ENCODE measurements at places on chromosomes 6 and 20. TPM values are rescaled to one million over a fixed set of nuclear protein-coding genes. Genes with fewer than 3 reads are reported as not detected.

- no peak for DNase-seq
Observed at GRCh38 chr6:142235272-142235671, 66.5 kb upstream of the ADGRG6 start.

The RRBP1 gene
- polyA plus RNA-seq = 164 TPM

DNA sequence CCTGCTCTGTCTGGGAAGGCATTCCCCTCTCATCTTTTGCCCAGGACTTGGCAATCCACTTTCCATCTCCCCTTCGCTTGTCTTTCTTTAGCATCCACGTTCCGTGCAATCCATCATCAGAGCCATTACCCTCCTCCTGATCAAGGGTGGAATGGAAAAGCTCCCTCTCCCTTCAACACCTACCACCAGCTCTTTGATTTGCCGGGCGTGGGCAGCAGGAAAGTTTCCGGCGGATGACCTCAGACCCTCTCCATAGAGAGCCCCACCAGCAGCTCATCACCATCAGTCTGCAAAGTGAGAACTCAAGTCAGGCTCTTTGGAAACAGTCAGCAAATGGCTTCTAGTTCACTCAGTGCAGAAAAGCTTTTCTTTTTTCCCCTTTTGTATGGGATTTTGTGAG, 76.2 kb downstream of the TSHZ2 start:
- no peak for DNase-seq

The KHDC1 gene
- polyA plus RNA-seq = not detected

- DNase-seq = no peak
Observed at GRCh38 chr6:8857160-8857559, 421.8 kb upstream of the SLC35B3 start.

- no peak for DNase-seq
Observed at GRCh38 chr6:87333591-87334181, 4.6 kb upstream of the GJB7 start.

DNA sequence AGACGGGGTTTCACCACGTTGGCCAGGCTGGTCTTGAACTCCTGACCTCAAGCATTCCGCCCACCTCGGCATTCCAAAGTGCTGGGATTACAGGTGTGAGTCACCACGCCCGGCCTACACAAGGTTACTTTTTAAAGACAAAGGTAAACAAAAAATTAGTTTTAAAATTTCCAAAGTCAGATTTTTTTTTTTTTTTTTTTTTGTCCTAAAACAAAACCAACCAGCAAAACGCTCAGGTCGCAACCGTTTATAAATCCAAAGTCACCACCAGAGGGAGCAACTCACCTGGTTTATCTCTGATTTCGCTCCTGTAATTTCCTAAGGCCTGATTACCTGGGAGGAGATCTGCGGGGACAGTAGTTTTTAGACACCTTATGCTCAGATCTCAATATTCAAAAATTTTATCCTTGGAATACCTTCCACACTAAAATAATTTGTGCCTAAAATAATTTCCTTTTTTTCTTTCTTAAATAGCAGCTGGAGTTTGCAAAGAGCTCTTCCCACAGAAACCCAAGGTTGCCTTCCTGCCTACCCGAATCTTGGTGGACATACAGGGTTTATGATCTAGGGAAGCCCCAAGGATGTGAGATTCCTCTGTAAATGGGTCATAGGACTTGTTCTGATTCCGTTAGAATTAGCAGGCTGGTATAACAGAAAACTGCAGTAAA, 19.8 kb upstream of the TREM1 start:
- DNase-seq = peak; percentile 65

- DNase-seq = no peak
Observed at GRCh38 chr6:26230351-26230750, 134.6 kb upstream of the BTN3A2 start.

GRCh38 chr6:63635215-63635587, 401 bp upstream of the PHF3 start:
- DNase-seq = no peak

The GNAS-AS1 gene
- polyA plus RNA-seq = 0.38 TPM

GRCh38 chr6:124822204-124822613, 140.0 kb upstream of the RNF217 start:
- DNase-seq = no peak

- no peak for DNase-seq
Observed at GRCh38 chr20:24764027-24764793, 184.9 kb upstream of the CST7 start.

DNA sequence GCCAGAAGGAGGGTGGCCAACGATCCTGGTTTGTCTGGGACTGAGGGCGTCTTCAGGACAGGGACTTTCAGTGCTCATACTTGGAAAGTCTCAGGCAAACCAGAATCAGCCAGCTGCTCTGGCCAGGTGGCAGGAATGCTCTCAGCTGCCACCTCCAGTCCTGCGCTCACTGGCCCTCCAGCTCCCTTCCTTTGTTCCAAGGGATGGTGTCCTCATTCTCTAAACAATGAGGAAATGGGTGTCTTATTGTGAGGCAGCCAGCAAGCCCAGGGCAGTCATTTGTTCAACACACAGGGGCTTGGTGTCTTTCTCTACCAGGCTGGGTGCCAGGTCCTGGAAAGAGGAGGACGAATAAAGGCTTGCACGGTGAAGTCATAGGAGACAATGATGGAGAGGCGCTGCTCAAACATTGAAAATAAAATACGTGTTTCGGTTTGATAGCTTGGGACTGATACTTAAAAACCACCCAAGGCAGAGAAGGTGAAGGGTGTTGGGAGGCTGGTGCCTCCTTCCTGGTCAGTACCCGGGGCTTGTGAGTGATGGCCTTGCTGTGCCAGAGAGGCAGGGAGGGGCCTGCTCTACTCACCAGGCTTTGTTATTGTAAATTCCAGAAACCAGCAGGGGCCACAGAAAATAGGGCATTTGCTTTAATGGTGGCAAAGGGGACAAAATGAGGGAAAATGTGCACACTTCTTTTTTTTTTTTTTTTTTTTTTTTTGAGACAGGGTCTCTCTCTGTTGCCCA, 11.3 kb upstream of the TMEM181 start:
- no peak for DNase-seq

The CDH26 gene
- polyA plus RNA-seq = 1.1 TPM

The BMP7 gene
- 3.4 TPM for polyA plus RNA-seq

- no peak for DNase-seq
Observed at GRCh38 chr6:16947375-16948015, 154.4 kb upstream of the STMND1 start.

The ADGRB3 gene
- not detected for polyA plus RNA-seq

The CCN6 gene
- polyA plus RNA-seq = not detected

DNA sequence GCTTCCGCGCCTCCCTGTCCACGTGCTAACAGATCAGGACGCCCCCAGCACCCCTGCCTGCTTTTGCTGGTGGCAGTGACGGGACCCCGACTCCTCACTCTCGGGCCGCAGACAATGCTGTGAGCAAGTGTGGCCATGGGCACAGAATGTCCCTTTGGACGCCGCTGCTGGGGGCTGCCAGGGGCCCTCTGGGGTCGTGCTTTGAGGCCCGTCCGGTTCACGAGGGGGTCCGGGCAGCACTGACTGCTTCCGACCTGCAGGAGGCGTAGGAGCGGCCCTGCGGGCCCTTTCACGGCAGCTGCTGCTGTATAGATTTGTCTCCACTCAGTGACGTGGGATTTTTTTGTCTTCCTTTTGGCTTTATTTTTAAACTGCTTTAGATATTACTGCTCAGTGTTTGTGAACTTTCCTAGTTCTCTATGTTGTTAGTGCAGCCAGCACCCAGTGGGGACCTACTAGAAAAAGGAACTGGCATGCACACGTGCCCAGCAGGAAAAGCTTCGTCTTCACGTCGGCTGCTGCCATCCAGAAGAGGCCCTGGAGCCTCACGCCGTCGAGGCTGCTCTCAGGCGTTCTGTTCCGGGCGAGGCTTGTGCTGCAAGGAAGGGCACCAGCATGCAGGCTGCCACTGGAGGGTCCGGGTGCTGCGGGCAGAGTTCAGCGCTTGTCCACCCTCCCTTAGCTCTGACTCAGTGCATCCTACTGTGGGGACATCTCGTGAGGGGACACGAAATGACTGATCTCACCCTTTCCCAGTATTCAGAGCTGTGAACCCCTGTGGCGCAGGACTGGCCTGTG, 21.7 kb downstream of the UCKL1 start:
- no peak for DNase-seq

DNA sequence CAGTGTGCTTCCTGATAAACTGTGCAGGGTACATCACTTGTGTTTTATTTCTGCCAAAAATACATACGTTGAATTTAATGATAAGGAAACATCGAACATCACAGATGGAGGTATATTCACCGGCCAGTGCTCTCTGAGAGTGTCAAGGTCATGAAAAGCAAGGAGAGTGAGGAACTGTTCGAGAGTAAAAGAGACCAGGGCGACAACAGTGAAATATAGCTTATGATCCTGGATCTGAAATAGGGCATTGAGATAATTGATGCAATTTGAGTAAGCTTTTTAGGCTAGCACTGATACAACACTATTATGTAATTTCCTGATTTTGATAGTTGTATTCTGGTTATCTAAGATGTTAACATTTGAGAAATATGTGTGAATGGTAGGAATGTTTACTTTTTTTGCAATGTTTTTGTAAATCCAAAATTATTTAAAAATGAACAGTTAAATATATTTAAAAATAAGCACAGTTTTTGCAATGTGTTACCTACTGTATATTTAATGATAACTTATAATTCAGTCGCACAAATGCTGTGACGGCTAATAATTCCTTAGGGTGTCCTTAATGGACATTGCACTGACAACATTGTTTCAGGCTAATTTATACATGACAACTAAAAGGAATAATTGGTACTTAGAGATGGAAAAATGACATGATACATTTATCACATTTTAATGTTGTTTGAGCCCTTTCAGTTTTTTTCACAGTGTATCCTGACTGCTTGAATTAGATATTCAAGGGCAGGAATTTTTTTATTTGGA, 9.9 kb downstream of the RAB32 start:
- DNase-seq = no peak

The F13A1 gene
- polyA plus RNA-seq = 5.9 TPM

DNA sequence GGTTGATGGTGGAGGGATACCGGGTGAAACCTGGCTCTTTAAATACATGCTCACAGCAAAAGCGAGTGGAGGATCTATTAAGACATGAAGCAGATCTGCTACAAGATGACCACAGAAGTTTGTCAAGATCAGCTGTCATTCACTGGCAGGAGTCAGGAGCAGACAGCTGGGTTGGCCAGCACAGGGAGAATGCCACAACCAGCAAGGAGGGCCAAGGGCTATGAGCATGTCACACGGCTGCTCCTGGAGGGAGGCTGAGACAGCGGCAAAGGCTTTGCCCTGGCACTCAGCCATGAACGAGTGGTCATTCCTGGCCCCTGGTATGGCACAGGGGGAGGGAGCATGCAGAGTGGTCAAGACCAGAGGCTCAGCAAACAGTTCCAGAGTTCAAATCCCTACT, 77.6 kb downstream of the POPDC3 start:
- DNase-seq = no peak

DNA sequence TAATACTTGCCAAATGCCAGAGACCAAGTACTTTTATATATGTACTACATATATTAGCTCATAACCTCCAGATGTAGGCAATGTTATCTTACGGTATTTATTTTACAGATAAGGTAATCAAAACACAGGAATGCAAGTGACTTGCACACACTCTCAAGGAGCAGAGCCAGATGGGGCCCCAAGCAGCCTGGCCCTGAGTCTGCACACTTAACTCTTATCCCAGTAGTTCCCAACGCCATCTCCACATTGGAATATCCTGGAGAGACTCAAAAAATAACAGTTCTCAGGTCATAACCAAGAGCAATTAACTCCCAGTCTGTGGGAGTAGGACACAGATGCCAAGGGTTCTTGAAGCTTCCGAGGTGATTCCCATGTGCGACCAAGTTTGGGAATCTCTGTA, 398.7 kb downstream of the PHF3 start:
- DNase-seq = no peak

DNA sequence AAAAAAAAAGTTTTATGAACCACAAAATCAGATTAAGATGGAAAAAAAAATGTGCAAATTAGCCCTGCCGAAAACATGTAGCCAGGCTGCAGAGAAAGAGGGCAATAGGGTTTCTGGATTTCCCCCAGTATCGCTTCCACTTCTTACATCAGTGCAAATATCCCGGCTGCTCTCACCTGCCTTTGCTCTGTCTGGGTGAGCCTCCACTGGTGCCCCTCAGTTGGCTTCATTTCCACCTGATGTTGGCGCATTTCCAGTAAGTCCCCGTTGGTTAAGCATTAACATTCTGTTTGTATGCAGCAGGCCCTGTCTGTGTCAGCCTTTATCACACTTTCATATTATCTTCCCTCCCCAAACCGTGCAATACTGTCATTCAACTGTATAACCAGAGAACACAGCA, 215.1 kb downstream of the CBLN4 start:
- no peak for DNase-seq

DNA sequence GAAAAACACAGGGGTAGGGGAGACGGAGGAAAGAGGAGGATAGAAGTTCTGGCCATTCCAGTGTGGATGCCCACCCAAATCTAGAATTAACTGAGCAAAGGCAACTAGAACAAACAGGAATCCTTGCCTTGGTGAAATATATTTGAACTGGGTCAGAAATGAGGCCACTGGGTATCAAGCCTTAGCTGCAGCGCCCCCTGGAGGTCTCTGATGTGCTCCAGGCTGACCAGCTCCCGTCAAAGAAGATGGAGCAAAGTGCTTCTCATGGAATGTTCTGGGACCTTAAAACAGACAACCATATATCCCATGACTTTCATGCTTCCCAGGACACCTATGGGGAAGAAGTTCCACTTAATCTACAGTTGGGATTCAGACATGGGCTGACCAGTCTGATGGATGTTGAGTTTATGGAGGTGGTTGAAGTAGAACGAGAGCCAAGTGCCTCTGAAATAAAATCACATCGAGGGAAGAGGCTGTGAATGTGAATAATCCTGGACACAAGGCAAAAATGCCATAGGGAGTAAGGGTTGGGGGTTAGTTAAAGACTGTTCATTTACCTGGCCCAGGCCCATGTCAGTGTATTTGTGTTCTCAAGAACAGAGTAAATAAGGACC, 50.4 kb downstream of the HLA-DPB1 start:
- DNase-seq = peak; percentile 23

The SUMO4 gene
- not detected for polyA plus RNA-seq

- no peak for DNase-seq
Observed at GRCh38 chr6:161547617-161548016, 273.8 kb upstream of the AGPAT4 start.

The HDDC2 gene
- 71.6 TPM for polyA plus RNA-seq

All from small intestine (tissue), 16 donors.